ENCODE measurements at places on chromosomes 6 and 20.

DNA sequence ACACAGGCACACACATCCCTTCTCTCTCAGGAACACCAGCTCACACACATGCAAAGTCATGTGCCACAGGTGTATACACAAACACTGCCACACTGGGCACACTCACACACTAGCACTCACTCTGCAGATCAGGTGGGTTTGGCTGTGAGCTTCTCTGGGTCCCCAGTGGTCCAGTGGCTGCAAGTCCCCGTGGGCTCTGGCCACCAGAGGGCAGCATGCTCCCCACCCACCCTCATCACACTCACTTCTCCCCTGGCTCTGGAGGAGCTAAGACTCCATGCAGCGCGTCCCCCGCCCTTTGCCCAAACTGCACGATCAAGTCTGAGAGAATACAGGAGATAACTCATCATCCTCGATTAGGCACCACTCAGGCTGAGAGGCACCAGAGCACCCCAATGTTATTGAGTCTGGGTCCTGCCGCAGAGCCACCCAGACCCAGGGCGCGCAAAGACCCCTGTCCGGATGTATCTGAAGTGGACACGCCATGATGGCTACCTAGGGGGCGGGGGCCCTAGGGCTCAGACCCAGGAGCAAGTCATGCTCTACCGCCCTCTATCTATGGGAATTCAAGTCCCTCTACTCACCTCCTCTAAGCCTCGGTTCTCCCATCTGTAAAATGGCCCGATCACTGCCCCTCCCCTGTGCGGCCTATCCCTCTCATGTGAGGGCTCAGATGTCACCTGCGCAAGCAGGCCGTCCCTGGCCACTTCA, 90.5 kb downstream of the GRM4 start:
- peak; percentile 38 for DNase-seq

DNA sequence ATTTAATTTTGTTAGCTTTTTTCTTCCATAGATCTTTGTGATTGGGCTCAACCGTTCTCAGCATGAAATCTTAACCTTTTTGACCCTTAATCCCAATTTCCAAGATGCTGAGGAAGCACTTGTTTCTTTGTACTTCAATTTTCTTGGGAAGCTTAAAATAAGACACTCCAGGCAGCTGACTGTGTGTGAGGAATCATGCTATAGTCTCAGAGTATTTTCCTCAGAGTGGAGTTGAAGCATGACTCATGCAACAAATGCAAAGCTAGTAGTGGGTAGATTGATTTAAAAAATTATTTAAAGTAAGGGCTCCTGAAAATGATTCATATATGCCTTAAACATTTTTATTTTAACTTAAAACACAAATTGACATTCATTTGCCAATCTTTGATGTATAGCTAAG, 168.7 kb downstream of the BTBD3 start:
- no peak for DNase-seq

DNA sequence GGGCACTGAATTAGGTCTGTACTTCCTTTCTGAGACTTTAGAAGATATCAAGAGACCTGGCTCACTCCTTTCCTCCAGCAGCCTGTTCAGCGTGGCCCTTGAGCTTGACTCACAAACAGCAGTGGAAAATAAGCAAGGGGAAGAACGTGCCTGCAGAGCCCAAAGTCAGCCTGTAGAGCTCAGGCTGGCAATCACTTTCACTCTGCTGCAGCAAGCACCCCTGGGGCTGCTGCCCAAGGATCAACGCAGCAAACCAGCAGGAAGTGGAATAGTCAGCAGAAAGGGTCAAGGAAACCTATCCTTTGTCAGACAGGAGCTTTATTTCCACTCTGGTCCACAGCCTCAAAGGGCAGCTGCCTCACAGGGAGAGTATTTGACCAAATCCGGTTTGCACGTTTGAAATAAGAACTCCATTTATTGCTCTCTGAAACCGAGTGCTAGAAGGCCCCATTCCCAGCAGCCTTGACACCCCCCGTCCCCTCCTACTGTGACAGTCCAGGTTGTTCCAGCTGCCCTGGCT, 77.4 kb downstream of the PRDM1 start:
- no peak for DNase-seq

DNA sequence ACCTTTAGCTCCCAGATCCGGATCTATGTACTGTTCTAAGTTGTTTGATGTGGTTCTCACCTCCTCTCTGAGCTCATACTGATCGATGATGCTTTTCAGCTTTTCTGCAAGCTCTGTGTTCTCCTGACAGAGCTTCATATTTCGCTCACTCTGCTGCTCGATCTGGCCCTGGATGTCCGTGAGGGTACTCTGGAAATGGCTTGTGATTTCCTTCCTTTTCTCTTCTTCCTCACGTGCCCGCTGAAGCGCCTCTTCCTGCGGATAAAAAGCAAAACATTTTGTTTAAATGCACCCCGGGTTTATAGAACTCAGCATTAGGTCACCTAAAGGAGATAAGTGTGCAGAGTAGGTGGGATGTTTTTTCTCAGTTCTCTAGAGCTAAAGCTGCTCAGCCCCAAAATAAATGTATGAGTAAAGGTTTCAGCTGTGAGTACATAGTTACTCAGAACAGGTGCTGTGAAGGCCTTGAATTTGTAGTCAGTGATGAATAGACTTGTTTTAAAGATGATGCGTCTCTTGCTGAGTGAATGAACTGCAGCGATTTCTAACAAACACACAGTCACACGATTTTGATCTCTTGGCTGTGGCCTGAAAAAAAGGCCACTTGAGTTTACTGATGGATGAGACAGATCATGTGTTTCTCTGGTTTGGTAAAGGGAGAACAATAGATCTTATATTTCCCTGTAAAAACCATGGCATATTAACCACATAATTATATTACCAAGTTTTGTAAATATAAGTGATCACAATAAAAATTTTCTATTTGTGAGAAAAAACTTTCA, 29.1 kb downstream of the TXLNB start:
- DNase-seq, result no peak

DNA sequence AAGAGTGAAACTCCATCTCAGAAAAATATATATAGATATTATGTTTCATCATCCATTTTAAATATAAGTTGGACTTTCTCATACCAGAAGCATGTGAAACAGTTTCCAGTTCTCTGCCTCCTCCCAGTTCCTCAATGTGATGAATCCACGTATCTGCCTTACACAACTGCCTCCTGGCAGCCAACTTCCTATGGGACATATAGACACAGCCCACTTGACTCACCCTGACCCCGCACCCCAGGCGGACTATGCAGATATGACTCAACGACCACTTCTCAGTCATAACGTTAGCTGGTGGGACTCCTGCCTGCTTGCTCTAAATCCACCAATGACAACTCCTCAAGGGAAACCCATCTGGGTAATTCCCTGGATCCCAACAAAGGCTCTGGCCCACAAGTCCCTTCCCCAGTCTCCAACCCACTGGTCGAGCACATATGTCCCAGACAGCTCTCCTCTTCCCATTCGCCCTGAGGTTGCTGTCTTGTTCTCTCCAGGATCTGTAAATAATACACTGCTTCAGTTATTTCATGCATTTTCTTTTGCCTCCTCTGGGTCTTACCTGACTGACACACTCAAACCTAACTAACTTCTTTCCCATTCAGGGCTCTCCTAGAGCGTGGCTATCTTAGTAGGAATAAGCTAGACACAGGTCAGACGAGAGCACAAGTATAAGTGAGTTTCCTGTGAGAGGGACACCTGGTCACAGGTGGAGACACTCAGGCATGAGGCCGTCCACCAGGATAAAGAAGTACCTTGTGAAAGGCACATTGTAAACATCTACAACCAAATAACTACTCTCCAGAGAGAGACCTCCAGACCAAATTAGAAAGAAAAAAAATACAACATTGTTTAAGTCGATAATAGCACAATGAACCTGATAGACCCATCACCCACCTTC, 548.5 kb downstream of the CD83 start:
- DNase-seq, result no peak

DNA sequence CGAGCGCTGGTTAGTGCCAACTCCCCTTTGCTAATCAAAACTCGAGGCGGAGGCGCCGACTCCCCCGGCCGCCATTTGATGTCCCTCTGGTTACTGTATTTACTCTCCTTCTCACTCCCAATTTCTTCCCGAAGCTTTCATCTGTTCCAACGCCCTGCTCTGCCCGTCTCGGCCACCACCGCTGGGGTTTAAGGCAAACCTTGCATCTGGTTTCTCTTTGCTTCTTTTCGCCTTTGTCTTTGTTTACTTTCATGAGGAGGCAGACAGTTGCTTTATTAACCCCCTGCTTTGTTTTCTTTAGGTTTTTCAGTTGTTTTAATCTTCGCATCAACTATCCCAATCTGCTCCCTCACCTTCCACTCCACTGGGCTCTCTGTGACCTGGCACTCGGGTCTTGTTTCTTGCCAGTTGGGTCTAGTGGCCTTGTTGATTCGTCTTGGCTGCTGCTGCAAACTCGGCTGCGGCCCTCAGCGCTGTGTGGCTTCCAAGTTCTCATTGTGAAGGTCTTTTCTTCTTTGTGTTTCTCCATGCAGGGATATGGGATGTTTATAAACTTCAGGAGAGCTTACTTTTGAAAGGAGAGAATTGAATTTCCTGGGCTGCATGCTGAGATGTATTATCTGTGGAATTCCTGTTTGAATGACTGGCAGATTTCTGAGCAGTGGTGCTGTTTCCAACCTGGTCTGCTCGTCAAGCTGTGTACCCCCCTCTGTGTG, 155.1 kb downstream of the CDC5L start:
- DNase-seq, result no peak

GRCh38 chr6:128518434-128519131, 1.8 kb downstream of the PTPRK start:
- no peak for DNase-seq

- DNase-seq, result no peak
Observed at GRCh38 chr6:53451165-53451564, 93.7 kb downstream of the GCLC start.

DNA sequence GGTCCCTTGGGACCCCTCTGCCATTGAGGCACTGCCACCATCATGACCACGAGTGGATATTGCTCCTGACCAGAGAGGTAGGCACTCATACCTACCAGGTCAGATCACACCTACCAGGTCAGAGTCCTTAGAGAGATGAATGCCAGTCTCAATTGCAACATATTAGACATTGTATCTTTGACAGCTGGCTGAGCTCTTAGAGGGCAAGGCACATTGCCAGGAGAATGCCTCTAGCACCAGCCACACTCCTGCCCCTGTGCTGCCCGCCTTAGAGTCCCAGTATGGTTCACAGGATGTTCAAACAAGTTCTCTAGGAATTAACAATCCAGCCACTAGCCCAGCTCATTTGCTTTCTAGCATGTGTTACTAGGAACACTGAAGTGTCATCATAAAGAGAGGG, 65.9 kb downstream of the TMEM244 start:
- no peak for DNase-seq

DNA sequence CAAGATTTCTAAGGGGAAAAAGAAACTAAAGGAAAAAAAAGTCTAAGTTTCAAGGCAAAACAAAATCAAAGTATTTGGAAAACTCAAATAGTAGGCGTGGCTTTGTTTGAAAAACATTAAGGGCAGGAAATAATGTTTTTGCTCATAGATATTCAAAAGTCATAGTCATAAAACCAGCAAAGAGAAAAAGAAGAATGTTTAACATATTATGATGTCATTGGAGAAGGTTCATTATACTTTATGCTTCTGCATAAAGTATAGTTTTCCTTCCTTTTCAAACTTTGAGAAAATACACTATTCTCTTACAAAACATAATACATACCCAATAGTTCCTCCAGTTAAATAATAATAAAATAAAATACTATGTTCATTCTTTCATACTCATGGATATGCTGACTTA, 13.7 kb downstream of the USP49 start:
- no peak for DNase-seq

DNA sequence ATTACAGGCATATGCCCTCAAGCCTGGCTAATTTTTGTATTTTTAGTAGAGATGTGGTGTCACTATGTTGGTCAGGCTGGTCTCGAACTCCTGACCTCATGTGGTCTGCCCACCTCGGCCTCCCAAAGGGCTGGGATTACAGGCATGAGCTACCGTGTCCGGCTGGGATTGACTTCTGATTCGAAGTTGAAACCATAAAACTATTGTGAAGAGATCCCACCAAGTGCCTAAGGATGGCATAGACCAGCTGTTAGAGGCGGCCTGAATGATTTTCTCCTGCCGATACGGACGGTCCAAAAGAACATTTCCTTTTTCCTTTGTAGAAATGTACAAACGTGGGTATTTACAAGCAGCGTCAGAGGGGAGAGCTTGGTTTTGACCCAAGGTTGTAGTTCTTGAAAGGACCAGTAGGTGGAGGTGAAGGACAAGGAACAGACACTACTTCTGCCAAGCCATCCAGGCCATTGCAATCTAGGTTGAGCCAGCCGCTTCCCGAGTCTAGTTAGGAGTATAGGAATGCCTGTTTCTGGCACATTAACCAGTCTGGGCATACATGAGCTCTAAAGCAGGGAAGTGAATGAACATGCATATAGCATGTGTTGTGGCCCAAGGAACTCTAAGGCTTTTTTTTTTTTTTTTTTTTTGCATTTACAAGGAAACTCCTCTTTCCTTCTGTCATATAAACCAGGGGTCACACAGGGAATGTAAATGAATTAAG, 29.0 kb downstream of the MOCS3 start:
- DNase-seq, result peak; percentile 72

GRCh38 chr20:38249536-38250310, 10.8 kb downstream of the KIAA1755 start:
- no peak for DNase-seq

GRCh38 chr6:17352302-17352701, 41.1 kb upstream of the CAP2 start:
- no peak for DNase-seq

DNA sequence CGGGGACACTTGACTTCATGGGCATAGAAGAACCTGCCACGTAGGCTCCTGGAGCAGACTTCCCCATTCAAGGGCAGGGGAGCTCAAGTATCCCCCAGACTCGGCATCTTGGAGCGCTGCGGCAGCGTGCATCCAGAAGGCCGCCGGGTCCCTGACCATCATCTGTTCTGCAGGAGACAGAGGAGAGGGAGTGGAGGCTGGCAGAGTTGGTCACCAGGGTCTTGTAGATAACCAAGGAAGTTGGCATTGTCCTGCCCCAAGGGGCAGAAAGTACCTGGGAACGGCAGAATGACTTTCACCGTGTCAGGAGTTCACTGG, 82.8 kb downstream of the TCP11 start:
- DNase-seq, result no peak

DNA sequence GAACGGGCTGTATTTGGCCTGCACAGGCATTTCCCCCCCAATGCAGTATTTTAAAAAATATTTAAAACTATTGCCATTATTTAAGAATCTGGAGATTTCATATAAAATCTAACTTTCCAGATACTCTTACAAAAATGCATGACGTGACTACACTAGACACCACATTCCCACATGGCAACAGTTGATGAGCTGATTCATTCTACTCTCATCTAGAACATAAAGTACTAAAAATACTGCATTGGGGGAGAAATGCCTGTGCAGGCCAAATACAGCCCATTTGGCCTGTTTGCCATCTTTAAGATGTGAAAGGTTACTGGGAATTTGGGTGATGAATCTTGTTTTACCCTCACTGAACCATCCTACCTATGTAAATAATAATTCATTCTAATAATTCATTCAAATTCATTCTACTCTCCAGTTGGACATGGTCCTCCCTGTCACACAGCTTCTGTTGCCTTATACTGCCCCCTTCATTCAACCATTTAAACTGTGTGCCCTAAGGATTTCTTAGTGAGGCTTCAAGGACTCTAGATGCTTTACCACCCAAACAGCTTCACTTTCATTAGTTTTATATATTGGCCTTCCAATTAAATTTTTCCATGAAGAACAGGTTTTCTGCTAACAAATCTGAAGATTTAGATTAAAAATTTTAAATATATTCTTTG, 6.9 kb upstream of the ZSCAN16 start:
- DNase-seq, result no peak

All from right renal pelvis (tissue), 4 donors.